NCI-H1436 treated with DMSO at 0.1 percent for 48 hours (cell line): ENCODE measurements at places on chromosomes 12 and 14.

DNA sequence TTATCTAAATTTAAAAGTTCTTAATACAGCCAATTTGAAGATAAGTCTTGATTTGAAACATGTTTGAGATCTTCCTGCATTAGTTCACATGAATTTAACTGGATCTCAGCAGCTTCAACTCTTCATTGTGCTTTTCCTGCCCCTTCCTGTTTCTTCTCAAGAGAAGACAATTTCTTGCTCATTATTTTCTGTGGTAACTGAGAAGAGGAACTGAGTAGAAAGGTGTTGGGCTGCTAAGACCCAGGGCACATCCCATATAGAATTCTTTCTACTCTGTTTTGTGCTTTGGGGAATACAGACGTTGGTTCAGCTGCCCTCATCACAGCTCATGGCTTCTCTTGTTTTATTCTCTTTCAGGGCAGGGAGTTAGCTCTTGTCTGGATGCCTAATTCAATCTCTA, 110.2 kb downstream of the SNAPC1 start:
- DNase-seq: no peak

DNA sequence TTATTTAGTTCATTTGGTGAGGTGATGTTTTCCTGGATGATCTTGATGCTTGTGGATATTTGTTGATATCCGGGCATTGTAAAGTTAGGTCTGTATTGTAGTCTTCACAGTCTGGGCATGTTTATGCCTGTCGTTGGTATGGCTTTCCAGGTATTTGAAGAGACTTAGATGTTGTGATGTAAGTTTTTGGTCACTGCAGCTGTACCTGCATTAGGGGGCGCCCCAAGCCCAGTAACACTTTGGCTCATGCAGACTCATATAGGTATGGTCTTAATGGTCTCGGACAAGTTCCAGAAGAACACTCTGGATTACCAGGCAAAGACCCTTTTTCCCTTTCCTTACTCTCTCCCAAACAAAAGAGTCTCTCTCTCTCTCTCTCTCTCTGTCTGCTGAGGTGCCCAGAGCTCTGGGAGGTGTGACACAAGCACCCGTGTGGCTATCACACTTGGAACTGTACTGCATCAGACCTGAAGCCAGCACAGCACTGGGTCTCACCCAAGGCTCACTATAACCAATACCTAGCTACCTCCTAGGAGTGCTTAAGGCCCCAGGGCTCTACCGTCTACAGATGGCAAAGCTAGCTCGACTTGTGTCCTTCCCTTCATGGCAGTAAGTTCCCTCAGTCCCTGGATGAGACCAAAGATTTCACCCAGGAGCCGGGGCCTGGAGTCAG, 425.8 kb upstream of the ATXN7L3B start:
- no peak for DNase-seq

DNA sequence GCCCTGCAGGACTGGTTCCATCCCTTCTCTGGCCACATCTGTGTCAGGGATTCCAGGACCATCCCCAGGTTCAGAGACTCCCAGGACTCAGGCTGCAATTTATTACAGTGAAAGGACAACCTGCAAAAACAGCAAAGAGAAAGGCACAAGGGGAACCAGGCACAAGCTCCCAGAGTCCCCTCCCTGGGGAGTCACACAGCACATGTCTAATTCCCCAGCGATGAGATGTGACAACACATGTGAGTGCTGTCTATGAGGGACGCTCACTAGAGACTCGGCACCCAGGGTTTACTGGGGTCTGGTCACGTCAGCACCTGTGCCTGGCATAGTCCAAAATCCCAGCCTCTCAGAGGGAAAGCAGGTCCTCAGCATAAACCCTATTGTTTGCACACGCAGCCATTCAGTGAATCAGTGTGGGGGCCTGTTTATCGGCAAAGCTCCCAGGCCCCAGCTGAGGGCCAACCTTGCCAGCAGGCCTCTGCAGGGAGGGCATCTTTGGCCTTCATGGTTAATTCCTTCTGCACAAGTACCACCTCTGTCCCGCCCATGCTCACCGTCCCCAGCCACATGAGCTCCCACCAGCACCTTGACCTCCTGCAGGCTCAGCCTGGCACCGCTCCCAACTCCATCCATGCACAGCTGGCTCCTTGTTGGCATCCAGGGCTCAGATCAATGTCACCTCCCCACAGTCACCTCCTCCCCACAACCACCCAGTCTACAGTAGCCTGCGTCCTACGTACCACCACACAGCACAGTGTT, 198.9 kb upstream of the SFSWAP start:
- no peak for DNase-seq

- no peak for DNase-seq
Observed at GRCh38 chr14:77242752-77243151, 28.3 kb downstream of the NGB start.

DNA sequence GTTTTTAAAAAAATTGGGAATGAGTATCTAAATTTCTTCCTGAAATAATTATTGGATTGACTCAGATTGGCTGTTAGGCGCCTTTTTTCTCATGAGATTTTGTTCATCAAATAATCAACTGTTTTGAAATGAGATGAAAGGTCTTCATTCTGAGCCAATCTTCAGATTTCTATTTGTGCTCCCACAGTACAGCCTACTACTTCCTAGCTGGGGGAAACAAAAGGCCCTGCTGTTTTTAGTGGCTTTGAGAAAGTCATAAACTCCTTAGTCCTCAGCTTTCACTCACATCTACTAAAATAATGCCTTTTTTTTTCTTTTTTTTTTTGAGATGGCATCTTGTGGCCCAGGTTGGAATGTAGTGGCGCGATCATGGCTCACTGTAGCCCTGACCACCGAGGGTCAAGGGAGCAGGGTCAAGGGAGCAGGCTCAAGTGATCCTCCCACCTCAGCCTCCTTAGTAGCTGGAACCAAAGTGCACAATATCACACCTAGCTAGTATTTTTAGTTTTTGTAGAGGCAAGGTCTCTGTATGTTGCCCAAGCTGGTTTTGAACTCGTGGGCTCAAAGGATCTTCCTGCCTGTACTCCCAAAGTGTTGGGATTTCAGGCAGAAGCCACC, 15.2 kb downstream of the NACA start:
- DNase-seq: no peak

GRCh38 chr12:109169262-109169661, 52.9 kb downstream of the ACACB start:
- no peak for DNase-seq

GRCh38 chr14:56340932-56341331, 222.7 kb downstream of the PELI2 start:
- DNase-seq: no peak

DNA sequence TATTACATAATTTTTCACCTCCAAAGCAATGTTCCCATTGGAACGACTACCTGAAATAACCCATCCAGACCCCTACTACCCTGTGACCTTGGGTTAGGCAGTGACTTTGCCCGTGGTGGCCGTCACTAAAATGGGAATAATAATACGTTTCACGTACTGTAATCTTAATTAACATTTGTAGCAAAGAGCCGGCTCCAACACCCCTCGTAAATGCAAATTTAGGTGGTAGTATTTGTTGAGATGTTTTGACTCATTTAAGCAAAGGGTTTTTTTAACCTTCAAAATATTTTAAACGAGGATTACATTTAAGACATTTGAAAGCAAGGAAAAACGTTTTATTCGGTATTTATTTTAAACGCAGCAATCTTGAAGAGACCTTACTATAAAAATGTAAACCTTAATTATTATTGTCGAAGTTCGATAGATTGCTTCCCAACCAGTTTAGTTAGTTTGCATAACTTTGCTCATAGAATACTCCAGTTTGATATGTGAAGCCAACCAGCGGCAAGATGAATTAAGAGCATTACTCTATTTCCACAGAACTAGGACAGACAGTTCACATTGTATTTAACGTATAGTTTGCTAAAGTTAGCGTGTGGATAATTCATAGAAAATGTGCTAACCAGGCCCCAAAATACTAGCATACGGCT, 1.4 kb upstream of the ARID2 start:
- no peak for DNase-seq

DNA sequence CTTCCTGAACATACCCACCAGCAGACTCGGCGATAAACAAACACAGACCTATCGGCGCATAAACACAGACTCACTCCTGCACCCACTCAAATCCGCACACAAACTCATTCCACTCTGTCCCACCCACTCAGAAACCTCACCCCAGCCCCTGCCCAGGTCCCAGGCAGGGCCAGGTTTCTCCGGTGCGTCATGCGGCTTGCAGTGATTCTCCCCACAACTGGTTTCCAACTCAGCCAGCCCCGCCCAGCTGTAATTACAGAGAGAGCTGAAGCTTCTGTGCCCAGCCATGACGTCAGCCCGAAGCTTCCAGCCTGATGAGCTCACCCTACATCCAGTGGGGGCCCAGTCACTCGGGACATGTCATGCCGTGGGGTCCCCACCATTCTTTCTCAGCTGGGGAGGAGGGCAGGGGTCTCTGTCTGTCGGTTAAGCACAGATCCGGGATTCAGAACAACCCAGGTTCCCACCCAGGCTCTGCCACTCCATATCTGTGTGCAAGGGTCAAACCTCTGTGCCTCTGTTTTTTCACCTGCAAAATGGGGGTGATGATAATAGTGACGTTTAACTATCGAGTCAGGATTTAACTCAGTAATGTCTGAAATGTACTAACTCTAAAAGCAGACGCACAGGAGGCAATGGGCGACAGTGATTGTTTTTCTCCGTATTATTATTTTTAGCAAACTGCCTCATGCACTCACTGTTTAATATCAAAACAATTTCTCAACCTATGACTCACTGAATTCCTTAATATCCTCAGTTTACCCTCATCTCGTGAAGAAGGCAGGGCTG, 2.3 kb upstream of the HSPB8 start:
- DNase-seq: peak; percentile 20

- DNase-seq: no peak
Observed at GRCh38 chr12:131195796-131196195, 242.1 kb downstream of the ADGRD1 start.

GRCh38 chr12:116642106-116642505, 82.9 kb downstream of the MAP1LC3B2 start:
- DNase-seq: no peak

DNA sequence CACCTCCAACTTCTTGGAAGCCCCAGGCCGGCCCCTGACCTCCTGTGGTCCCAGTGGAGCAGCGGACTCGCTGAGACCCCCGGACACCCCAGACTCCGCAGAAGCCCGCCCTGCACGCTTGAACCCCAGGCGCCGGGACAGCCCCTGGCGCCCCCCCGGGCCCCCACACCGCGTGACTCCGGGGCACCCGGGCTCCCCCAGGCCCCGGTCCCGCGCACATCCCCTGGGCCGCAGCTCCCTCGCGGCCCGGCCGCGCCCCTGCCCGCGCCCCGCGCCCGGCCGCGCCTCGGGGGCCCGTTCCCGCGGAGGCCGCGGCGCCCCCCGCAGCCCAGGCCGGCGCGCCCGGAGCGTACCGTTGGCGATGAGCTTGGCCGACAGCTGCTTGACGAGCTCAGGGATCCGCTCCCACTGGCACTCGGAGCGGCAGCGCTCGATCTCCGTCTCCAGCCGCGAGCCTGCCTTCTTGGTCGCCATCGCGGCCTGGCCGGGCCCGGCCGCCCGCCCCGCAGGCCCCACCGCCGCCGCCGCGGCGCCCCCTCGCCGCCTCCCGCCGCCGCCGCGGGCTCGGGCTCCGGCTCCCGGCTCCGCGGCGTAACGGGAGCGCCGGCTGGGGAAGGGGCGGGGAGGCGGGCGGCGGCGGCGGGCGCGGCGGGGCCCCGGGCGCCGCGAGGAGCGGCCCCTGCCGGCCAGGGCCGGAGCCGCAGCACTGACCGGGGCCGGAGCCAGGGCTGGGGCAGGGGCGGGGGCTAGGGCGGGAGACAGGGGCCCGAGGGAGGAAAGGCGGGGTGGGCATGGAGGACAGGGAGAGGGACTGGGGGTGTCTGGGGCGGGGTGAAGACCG, at the start of gene TTC7B:
Gene TTC7B (minus strand): TSS at position 609 of the 841 bp plus-strand sequence. CDS start 135 bp downstream, at position 474.
- no peak for DNase-seq

GRCh38 chr12:103102225-103102744, 144.8 kb downstream of the ASCL1 start:
- no peak for DNase-seq

GRCh38 chr12:120959111-120959878, 19.0 kb upstream of the HNF1A start:
- no peak for DNase-seq

DNA sequence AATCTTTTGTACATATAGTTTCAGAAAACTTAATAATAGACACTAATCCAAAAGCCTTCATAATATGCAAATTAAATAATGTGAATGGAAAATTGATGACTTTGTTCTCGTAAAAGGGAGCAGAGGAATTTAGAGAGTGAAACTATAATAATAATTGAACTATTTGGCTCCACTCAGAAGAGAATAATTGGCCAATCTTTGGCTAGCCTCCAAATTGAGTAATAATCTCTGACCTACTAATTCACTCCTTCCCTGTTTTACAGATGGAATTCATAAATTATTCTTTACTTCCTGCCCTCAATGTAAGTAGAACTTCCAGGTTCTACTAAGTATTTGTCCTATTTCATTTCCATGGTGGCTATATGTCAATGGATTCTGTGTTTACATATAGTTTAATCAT, 15.8 kb downstream of the TRIM9 start:
- no peak for DNase-seq

- no peak for DNase-seq
Observed at GRCh38 chr12:108146035-108146893, 17.2 kb downstream of the WSCD2 start.

DNA sequence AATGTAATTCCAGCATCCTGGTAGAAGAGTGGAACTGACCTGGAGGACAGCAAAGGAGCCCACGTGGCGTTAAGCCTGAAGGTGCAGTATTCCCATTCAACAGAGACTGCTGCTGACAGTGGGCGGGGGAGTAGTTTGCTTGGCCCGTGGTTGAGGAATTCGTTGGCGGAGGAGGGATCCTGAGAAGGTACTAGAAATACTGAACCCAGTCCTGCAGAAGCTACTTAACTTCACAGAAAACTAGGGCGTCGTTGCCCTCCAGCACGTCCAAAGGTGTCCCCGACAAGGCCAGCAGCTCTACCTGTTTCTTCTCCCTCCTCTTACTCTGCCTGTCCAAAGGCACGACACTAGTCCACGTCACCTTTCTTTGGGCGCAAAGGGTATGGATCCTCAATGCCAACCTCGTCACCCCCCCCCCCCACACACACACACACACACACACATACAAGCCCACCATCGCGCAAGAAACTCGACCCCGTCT, 303 bp downstream of the PUS7L start:
- no peak for DNase-seq

GRCh38 chr12:113639474-113639873, 167.8 kb upstream of the LHX5 start:
- no peak for DNase-seq

DNA sequence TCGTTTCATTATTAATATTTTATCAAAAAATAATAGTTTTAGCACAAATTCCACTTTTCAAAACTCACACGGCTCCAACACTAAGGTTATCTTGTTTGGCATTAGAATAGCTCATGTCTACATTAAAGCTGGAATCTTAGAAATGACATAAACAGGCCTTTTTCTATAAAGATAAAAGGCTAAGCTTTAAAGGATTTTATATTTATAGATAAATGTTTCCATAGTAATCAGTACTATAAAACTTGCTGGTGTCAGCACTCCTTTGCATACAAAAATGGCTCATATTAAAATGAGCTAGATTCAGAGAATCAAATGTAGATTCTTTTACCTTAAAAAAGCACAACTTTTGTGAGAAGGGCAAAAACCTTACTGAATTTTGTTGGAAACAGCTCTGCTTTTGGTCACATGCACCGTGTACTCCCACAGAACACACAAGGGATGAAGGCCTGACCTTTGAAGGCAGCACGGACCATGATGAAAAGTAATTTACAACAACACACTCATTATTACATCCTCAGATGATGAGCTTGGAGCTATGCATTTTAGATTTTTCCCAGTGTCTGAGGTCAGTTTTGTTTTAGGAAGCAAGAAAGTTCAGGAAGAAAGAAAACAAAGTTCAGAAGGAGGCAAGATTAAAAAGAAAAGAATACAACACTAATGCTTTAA, 202.8 kb downstream of the BCAT1 start:
- no peak for DNase-seq
